Activated gamma-delta T cell (primary cell): ENCODE measurements at places on chromosomes 1 and 21.

DNA sequence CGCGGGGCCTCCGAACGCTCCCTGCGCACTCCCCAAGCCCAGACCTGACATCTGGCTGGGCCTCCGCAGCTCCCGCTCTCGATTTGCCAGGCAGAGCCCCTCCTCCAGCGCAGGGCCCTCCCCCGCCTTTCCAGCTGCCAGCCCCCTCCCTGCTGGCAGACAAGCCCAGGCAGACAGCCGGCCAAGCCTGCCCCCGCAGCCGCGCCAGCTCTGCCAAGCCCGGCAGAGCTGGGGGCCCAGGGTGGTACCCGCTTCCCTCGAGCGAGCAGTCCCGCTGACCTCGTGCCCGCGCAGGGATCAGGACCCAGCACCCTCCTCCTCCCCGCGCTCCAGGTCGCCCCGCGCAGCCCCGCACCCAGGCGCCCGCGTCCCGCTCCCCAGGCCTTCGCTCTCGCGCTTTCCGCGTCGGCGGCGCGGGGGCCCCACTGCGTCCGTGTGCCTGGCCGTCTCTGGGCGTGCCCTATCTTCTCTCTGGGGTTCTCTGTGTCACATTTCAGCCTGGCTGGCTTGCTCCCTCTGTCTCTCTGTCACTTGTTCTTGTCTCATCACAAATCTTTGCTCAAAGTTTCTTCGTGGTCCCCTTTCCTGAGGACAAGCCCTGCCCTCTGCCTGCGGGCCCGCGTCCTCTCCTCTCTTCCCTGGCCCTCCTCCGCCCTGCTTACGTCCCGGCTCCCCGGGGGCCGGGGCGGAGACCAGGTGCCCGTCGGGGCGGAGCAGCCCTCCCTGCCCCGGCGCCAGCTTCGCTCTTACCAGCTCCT, 580 bp downstream of the INKA2 start:
- peak; percentile 41 for DNase-seq

GRCh38 chr1:170078610-170079189, 4.2 kb upstream of the KIFAP3 start:
- DNase-seq, result no peak

DNA sequence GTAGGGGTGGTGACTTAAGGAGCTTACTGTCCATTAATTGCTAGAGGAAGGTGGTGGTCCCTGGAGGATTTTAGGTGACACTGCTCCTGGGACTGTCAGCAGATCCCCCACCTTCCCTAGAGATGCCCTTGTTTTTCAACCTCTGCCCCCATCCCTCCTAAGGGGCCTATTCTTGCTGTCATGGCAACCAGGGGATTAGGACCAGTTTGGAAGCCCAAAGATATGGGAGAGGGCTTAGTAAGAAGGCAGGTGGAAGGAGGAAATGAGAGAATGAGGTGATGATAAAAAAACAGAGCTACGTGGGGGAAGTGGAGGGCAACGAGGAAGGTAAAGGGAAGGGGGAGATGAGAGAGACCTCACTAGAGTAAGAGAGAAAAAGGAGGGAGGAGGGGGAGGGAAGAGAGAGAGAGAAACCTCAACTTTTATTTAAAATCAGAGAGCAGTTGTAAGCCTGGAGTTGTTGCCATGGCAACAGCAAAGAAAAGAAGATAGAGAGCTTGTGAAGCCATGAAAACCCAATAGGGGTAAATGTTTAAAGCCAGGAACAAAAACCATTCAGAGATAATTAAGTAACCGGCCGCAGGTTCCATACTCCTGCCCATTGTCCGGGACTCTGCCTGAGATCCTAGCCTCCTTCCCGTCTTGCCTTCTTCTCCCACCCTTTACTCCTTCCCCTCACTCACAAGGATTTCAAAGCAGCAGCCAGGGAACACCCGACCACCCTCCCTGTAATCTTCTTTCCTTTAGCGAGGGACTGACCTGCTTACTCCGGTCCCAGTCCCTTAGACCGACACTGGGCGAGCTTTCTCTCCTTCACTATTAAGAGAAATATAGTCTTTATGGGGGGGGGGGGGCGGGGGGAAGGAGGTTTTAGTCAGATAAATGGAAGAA, 20.6 kb downstream of the KIRREL1 start:
- DNase-seq, result no peak

DNA sequence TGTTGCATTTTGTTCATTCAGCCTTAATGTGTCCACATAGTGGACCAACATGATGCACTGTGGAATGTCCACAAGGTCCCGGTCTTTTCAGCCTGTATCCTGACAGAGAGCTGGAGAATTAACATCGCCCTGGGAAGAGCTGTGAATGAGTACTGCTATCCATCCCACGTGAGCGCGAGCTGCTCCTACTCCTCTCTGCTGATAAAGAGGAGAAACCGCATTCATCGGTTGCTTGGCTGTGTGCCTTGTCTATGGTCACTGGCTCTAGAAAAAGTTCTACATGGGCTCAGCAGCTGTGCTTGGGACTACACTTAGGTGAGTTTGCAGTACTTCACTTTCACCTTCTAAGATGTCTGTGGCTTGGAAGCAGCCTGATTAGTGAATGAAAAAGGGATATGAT, 31.1 kb upstream of the IGSF5 start:
- no peak for DNase-seq

- no peak for DNase-seq
These were observed 315.8 kb upstream of the KAZN start for GRCh38 chr1:14282707-14283106.

- no peak for DNase-seq
These were observed 429.3 kb upstream of the RUNX1 start for GRCh38 chr21:35478161-35479064.

GRCh38 chr1:4836574-4836973, 182.2 kb downstream of the AJAP1 start:
- no peak for DNase-seq

DNA sequence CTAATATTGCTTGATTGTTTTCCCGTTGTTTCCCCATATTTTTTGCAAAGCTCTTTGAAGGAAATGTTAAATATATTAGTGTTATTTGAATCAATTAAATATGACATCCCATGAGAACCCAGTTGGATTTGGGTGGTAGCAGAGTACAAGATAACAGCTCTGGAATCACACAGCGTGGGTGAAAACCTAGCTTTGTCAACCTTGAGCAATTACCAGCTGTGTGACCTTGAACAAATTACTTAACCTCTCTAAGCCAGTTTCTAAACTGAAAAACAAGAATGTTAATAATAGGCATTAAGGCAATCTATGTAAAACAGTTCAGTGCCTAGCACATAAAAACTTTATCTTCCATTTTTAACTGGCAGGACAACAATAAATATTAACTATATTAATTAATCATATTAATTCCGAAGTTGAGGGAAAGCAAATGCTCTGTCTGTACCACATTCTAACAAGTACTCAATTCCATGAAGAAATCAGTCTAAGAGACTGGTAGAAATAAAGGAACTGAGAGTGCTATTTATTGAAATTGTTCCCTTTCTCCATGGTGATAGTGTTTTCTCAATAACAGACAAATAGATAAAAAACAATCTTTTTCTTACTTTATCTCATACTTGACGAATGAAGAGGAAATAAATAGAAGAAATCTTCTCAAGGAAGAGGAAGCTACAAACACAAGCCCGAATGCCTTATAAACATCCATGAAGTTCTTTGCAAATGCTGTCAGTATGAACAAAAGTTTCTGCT, 27.0 kb downstream of the DNASE2B start:
- no peak for DNase-seq

DNA sequence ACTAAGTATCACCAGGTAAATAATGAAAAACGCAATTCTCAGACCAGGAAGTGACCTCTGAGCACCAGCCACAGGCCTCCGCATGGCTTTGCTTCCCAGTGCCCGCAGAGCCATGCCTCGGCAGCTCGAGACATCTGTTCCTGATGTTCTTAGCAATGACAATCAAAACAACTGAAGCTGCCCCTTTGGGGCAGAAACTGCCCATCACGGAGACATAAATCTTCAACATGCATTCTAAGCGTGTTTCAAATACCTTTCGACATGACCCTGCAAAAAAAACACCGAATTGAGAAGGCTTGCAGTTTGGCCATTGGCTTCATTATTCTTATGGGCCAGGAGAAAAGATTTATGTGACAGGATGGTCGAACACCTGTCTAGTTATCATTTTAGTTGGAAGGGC, 5.8 kb upstream of the RAP1GAP start:
- DNase-seq, result no peak

- DNase-seq, result no peak
These were observed 101.7 kb upstream of the COG2 start for GRCh38 chr1:230540421-230541155.

DNA sequence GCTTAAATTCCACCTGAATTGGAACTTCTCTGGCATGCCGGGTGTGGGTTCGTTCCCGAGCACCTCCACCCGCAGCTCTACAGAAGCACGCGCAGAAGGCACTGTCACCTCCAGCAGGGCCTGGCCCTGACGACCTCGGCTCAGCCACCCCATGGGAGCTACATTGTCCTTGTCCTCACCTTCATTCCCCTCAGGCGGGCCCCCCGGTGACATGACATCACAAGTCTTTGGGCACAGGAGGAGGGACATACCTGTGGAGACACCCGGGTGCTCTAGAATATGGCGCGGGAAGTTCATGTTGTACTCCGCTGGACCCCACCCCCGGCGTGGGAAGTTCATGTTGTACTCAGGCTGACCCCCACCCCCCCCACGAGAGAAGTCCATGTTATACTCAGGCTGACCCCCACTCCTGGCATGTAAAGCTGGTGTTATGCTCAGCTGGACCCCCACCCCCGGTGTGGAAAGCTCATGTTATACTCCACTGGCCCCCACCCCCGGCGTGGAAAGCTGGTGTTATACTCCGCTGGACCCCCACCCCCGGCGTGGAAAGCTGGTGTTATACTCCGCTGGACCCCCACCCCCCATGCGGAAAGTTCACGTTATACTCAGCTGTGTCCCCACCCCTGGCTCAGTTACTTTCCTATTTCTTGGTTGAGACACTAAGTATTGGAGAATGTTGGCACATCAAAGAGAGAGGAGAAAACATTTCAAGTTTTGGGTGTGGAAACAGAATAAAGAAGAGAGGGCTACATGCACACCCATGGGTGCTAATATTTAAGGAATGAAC, 37.6 kb downstream of the UMODL1 start:
- no peak for DNase-seq

GRCh38 chr21:45331531-45332147, 43.9 kb upstream of the POFUT2 start:
- DNase-seq, result no peak

GRCh38 chr1:81364088-81364487, 436.6 kb upstream of the ADGRL2 start:
- no peak for DNase-seq

DNA sequence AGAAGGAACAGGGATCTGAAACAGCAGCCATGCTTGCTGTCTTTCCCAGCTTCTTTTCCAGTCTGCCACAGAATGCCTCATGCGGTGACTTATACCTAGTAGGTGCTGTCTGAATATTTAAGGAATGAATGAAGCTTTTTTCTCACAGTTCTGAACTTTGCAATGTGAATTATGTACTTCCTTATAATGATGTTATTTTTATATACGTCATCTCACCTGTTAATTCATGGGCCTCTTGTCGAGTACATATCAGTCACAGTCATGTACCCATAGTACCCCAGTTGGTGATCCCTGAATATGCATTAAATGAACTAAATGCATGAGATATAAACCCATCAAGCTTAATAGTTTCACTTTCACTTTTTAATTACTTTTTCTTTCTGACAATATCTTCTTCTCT, 132.7 kb downstream of the NTNG1 start:
- DNase-seq, result no peak

DNA sequence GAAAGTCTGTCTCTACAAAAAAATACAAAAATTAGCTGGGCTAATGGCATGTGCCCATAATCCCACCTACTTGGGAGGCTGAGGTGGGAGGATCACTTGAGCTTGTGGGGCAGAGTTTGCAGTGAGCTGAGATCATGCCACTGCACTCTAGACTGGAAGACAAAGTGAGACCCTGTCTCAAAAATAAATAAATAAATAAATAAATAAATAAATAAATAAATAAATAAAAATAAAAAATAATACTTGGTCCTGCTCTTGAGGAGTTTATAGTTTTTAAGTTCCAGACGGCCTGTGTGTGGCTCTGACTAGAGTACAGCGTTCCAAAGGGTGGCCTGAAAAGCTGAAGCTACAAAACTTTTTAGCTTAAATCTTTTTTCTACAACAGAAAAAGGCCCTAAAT, 35.1 kb downstream of the PCSK9 start:
- no peak for DNase-seq

GRCh38 chr1:244280201-244280600, 171.5 kb downstream of the ADSS2 start:
- no peak for DNase-seq

- no peak for DNase-seq
These were observed 38.4 kb downstream of the FYB2 start for GRCh38 chr1:56780826-56781225.

- no peak for DNase-seq
These were observed 273.5 kb downstream of the FOXD2 start for GRCh38 chr1:47711184-47711847.

DNA sequence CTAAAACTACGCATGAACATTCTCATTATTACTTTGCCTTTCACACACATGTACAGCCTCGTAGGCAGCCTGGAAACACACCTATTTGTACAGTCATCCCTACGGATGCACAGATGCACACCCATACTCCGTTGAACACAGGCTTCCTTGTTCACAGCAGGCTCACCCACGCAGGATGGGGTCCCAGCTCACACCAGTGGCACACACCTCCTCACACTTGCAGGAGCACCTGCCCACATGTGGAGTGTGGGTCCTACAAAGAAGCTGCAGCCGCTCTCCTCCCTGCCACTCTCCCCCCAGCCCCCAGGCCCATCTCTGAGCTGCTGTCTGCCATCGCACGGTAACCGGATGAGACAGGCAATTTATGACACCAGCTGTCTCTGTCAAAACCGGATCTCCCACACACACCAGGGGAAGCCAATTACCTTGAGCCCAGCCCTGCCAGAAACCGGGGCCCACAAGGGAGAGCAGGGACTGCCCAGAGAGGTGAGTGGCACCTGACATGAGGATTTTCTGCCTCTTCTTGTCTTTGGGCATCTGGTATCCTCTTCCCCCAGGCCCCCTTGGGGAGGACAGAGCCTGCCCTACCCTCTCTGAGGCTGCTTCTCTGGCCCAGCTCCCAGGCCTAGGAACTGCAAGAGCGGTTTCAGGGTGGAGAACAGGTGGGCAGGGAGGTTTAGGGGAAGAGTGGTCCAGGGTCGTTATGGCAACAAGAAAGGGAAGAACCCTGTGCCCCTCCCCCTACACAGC, 175.4 kb downstream of the IGSF21 start:
- no peak for DNase-seq

DNA sequence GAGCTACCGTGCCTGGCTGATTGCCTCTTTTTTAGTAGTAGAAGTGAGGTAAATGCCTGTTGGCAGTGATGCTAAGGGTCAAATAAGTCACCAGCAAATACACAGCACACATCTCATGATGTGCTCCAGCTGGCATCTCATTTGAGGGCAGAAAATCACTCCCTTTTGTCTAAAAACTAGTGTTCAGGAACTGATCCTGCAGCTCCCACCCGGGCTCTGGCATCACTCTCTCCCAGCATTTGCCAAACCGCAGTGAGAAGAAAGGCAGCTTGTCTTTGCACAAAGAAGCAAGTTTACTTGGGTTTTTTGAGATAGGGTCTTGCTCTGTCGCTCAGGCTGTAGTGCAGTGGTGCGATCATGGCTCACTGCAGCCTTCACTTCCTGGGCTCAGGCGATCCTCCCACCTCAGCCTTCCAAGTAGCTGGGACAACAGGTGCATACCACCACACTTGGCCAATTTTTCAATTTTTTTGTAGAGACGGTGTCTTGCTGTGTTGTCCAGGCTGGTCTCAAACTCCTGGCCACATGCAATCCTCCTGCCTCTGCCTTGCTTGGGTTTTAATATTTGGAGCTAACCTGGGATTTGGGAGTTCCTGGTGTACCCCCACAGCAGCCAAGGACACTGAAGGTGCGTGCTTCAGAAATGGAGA, 4.1 kb downstream of the RBP7 start:
- DNase-seq, result no peak
